ENCODE measurements at places on chromosomes 2 and 18.

DNA sequence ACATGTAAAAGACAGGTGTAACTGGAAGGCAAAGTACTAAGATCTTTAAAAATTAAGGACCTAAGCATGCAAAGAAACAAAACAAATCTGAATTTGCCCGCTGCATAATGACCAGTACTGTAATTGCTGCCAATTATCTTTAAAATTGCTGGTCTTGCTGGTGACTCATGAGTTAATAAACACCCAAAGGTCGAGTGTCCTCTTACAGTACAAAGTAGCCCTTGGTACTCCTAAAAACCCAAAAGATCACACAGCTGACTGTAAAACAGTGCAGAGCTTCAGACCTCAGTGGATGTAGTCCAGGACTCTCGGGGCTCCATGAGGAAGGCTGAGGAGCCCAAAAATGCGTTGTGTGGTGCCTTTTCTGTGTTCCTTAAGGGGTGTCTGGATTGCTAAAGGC lies 308.7 kb downstream of the CNTNAP5 start:
- DNase-seq: no peak

DNA sequence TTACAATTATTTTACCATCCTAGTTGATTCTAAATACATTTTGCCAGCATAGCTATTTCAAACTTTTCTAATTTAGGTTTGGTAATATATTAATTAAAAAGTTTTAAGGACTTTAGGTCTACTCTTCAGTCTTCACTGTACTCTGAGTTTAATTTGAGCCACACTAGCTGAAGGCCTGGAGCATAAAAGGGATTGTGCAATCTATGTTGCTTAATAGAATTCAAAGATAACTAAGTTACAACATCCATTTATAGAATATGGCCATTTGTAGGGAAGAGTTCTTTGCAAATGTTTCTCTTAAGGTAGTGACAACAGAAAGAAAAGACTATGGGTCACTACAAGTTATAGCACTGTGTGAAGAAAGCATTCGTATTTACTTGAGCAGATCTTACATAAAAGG lies 702.2 kb upstream of the NRXN1 start:
- no peak for DNase-seq

DNA sequence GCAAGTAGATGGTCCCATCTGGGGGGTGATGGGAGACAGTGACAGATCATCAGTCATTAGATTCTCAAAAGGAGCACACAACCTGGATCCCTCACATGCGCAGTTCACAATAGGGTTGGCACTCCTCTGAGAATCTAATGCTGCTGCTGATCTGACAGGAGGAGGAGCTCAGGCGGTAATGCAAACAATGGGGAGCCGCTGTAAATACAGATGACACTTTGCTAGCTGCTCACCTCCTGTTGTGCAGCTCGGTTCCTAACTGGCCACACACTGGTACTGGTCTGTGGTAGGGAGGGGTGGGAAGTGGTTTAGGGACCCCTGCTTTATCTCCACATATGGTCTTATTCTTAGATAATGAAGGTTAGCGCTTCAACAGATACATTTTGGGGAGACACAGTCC lies 506.6 kb downstream of the PLCL1 start:
- DNase-seq: no peak

DNA sequence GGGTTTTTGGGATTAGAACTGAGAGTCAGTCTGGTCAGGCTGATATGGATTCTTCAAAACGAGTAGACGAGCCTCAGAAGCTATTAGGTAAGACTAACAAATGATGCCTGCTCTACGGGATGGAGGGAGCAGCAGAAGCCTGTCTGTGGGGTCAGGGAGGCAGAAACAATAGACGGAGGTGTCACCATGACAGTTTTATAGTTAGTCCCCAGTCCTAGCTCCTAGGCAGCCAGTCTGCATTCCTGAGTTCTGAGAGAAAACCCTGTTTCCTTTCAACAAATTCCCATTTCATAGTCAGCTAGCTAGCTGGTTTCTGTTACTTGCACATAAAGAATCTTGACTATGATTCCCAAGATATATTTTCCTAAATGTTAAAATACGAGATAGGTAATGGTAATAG lies 542.1 kb downstream of the PID1 start:
- no peak for DNase-seq

- no peak for DNase-seq
These were observed 35.4 kb downstream of the CFAP221 start for GRCh38 chr2:119579424-119580295.
